ENCODE measurements at places on chromosomes 1 and 21.

GRCh38 chr1:46544561-46545240 lies 6.7 kb downstream of the KNCN start:
- peaks cover 12% of the 10 kb centered on the region for H3K27me3 ChIP-seq
- H3K4me3 ChIP-seq = no peak overlapping the region

GRCh38 chr1:8154621-8155052 lies 128.5 kb upstream of the ERRFI1 start:
- no peaks in the 10 kb centered on the region for H3K27me3 ChIP-seq
- no peak overlapping the region for H3K27ac ChIP-seq
- DNase-seq = no peak
- H3K36me3 ChIP-seq = no peaks in the 10 kb centered on the region
- peaks cover 23% of the 10 kb centered on the region for H3K4me1 ChIP-seq

DNA sequence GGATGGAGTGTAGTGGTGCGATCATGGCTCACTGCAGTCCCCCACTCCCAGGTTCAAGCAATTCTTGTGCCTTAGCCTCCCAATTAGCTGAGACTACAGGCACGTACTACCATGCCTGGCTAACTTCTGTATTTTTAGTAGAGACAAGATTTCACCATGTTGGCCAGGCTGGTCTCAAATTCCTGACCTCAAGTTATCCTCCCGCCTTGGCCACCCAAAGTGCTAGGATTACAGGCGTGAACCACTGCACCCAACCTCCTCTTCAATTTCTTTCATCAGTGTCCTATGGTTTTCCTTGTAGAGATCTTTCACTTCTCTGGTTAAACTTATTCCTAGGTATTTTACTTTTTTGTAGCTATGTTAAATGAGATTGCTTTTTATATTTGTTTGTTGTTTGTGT lies 10.7 kb upstream of the MAST2 start:
- H3K27me3 ChIP-seq = peaks cover 7% of the 10 kb centered on the region
- no peaks in the 10 kb centered on the region for H3K36me3 ChIP-seq
- no peak overlapping the region for H3K27ac ChIP-seq

DNA sequence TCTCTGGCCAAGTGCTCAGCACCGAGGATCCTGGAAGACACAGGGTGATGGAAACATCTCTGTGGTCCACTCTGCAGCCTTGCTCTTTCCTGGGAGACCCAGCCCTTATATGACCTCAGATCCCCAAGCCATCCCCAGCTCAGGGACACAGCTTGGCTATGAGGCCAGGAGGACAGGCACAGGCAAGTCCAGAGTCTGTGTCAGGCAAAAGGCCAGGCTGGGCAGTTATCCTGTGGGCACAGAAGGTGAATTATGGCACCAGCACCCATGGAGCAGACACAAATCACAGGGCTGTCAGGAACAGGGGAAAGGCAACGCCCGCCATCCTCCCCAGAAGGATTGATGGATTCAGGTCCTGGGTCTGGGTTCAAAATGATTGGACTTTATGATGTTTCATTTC lies 52.1 kb upstream of the SCMH1 start:
- no peak overlapping the region for H3K4me3 ChIP-seq
- DNase-seq = no peak
- H3K27me3 ChIP-seq = peaks cover 4% of the 10 kb centered on the region
- no peaks in the 10 kb centered on the region for H3K36me3 ChIP-seq

GRCh38 chr1:29630756-29631155 lies 394.4 kb downstream of the PTPRU start:
- H3K36me3 ChIP-seq = no peaks in the 10 kb centered on the region
- H3K27me3 ChIP-seq = no peaks in the 10 kb centered on the region
- no peak overlapping the region for H3K27ac ChIP-seq
- no peaks in the 10 kb centered on the region for H3K4me1 ChIP-seq
- H3K4me3 ChIP-seq = no peak overlapping the region
